NCI-H226 (cell line): ENCODE measurements at places on chromosomes 7 and 10.
A peak's percentile ranks its signal among the peaks of the same experiment; 100 is the strongest.

DNA sequence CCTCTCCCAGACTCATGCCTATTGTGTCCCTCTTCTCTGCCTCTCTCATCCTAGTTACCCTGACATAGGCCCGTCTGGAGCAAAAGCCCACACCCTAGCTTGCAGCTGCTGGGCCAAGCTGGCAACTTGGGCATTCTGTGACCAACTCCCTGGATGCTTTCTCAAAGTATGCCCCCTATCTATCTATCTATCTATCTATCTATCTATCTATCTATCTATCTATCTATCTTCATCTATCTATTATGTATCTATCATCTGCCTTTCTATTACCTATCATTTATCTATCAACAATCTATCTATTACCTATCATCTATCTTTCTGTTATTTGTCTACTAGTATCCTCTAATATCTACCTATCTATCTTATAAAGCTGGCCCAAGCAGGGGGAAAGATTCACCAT is 45.4 kb upstream of the COL13A1 start:
- no peak for DNase-seq

DNA sequence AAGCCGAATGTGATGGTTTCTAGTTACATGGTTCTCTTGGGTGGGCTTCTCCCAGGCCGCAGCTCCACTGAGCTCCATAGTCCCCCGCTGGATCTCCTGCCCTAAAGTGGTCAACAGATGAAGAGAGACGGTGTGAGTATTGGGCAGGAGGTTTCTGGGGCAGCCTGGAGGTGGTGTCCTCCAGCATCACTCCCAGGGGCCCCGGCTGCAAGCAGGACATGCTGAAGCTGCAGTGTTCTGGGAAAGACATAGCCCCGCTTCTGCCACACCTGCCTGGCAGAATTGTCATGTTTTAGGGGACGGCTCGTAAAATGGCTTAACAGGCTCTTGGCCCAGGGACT is 40.4 kb downstream of the CALML3 start:
- no peak for DNase-seq

DNA sequence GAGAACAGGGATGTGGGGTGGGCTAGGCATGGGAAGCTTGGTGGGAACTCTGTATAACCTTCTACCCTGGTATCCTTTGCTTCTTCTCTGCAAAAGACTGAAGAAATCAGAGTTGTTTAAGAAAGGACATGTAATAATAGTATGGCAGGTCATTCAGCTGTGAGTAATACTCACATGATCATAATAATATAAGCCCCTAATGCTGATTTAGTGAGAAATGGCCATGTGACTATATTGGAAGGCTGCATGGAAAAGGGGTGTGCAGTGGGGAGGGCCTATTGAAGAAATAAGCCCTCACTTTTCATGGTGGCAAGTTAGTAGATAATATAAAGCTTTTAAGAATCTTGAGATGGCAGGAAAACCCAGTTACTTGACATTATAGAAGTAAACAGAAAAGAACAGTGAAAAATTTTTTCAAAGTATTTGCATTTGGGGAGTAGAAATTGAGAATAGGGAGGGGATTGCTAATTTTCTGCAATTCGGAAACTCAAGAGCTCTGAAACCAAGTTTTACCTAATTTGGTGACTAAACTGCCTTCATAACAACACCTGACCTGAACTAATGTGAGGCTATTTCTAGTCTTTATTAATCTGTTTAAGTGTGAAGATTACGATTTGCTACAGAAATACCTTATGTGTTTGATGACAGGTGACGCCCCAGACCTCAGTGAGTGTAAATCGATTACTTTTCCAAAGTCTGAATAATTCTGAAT is 44.4 kb downstream of the ATXN7L1 start:
- DNase-seq = no peak

GRCh38 chr7:157017603-157018327 is 7.3 kb upstream of the MNX1 start:
- DNase-seq = no peak

DNA sequence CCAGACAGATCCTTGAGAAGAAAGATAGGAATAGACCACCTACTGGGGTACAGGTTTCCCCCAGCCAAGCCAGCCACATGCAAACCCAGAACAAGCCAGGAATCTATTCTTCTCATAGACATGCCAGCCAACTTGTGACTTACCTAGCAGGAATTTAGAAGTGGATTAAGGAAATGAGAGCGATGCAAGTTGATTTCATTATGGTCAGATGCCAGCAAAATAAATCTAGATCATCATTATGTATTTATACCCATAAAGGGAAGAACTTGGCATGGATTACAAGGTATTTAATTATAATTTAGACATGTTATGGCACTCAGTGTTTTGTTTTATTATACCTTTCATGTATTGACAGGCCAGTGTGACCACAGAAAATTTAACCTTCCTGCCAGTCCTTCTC is 32.8 kb downstream of the SLC35G1 start:
- DNase-seq = no peak

GRCh38 chr10:24969841-24970281 is 17.5 kb upstream of the PRTFDC1 start:
- DNase-seq = no peak

- no peak for DNase-seq
Observed at GRCh38 chr7:133237545-133237944, 15.3 kb upstream of the EXOC4 start.

- DNase-seq = no peak
Observed at GRCh38 chr7:27389496-27389895, 146.9 kb downstream of the EVX1 start.

DNA sequence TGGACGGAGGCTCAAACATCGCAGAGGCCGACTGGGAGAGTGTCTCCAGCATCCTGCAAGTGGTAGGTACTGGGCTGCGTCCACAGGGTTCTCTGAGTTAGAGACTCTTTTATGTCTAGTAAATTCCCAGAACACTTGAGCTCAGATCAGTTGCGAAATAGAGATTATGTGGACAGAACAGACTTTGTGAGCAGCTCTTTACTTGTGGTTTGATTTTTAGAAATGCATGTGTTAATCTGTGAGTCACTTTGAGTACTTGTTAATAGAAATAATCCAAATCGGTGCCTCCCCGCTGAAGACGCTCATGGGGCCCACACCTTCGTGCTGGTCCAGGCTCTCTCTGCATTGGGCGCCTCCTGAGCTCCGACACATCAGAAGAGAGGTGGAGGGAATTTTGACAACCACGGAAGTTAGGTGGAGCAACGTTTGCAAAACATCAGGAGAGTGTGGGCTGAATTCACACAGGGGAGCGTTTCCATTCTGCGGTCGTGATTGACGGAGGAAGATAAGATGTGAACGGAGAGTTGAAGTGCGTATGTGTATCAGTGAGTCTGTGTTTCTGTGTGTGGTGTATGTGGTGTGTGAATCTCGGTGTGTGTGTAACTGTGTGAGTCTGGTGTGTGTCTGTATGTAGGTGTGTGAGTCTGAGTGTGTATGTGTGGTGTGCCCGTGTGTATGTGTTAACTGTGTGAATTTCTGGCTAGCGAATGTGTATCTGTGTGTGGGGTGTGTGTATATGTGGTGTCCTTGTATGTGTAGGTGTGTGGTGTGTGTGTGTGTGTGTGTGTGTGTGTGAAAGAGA is 32.1 kb downstream of the PFKP start:
- DNase-seq = peak; percentile 68

- no peak for DNase-seq
Observed at GRCh38 chr10:33229949-33230267, 104.6 kb downstream of the NRP1 start.

GRCh38 chr7:130112093-130112492 is 41.8 kb downstream of the KLHDC10 start:
- no peak for DNase-seq

GRCh38 chr10:62081341-62082270 is 180.1 kb downstream of the ARID5B start:
- DNase-seq = no peak

DNA sequence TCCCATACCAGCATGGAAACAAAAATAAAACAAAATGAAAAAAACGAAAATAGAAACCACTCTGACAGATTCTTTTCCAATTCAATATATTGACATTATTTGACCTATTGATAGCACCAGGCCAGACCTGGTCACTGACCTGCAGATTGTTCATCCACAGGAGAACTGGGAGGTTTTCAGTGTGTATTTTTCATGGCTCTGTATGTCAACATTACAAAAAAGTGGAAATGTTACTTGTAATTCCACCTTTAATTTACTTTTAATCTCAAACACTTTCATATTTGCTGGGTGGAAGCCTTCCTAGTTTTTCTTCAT is 2.9 kb downstream of the HKDC1 start:
- no peak for DNase-seq
